Gastroesophageal sphincter (tissue), 4 donors: ENCODE measurements at places on chromosomes 4 and X.

DNA sequence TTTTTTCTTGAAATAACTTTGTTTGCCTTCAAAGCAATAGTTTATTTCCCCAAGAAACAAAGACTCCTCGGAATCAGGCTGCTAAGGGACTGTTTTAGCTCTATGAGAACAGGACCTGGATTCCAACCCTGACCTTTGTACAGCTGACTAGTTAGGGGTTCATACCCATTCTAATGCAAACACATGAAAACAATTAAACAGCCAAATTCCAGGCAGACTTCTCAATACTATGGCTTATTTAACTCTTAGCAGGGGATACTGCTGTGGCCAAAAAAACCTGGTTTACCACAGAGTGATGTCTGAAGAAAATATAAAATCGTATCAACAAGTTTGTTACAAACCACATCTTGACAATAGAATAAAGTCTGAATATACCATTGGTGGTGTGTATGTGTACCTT is 129.6 kb upstream of the INTU start:
- no peak for ATAC-seq

GRCh38 chr4:69936566-69936965 is 5.7 kb downstream of the CSN1S1 start:
- ATAC-seq, result no peak

- ATAC-seq, result no peak
Measured at GRCh38 chr4:52370576-52370975, 288.5 kb downstream of the USP46 start.

GRCh38 chr4:159150396-159150795 is 47.5 kb downstream of the RAPGEF2 start:
- no peak for ATAC-seq

DNA sequence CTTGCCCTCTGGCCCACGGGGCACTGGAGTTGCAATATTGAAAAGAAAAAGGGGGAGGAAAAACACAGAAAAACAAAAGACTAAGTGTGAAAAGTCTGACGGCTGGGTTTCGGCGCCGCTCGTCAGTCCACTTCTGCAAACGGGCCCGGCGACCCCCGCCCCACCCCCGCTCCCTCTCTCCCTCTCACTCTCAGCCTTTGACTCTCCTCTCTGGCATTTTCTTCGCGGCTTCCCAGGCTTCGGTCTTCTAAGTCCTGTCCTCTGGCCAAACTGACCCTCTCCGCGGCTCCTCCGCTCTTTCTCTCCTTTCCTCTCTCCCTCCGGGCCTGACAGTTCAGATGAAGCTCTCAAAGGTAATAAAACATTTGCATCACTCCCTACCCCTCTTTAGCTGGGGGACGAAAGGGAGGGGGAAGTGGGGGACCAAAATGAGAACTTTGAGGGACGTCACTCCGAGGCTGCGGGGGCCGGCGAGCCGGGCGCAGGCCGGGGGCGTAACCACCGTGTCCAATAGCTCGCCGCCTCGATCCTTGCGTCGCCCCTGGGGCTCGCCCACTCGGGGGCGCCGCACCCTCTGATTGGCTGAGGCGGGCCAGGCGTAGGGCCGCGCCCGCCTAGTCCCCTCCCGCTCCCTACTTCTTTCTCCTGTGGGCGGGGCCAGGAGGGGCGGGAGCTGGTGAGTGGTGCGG is at the start of gene NKX6-1:
TSS of gene NKX6-1 (minus strand) at position 358 of the 689 bp plus-strand sequence. CDS start 1,064 bp downstream, outside the sequence.
- ATAC-seq, result peak; percentile 96

- no peak for ATAC-seq
Measured at GRCh38 chr4:68082758-68083157, 46.9 kb downstream of the TMPRSS11F start.

DNA sequence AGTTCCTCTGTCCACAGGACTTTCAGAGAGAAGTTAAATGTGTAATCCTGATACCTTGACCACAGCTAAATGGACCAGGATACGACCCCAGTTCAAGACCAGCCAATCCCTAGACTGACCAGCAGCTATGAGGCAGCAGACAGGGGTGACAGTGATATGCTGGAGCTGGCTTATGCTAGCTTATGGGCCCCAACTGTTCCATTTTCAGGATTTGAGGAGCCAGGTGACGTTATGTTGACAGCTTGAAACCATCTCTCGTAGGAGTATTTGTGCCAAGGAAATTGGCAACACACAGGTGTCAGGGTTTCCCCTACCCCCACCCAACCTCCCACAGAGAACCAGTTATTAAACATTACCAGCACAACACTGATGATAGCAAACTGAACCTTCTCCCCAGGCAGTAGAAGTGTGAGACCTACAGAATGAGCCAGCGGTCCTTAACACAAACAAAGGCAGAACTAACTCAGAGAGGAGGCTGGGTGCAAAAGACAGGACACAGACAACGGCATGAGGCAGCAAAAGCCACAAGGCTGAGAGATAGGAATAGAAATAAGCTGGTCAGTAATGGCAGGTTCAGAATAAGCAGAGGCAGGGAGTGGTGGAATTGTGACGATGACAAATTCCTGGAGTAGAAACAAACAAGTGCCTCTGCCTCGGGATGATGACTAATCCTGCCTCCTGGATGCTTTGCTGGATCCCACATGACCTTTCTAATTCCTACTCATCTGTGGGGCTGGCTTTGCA is 85.6 kb upstream of the CPEB2 start:
- peak; percentile 78 for ATAC-seq

DNA sequence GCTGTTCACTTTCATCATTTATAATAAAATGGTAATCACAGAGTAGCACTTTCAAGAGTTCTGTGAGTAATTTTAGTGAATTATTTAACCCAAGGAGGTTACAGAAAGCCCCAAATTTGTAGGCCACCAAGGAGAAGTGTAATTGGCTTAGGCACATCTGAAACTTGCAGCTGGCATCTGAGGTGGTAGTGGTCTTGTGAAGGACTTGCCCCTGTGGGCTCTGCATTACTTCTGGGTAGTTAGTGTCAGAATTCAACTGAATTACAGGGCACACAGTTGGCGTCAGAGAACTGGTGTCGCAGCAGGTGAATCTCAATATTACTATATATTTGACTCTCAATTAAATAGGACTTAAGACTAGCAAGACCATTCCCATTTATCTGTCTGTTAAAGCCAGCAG is 36.9 kb downstream of the GPR174 start:
- ATAC-seq, result no peak

DNA sequence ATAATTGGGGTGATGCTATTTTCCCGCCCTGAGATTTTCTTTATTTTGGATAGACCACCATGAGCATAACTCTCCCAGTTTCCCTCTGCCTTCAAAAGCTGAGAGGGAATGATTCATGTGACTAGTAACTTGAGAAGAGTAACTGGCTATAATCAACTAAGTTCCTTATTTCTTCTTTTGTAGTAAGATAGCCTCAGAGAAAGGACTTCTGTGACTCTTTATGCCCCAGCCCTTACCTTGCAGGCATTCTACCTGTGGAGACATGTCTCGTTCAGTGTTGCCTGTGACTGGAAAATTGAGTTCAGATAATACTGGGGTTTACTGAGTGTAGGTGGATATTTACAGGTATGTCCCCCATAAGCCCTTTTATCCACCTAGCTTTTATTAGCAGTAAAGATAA is 715.4 kb upstream of the HS3ST1 start:
- ATAC-seq, result no peak

GRCh38 chrX:16778545-16778944 is 7.7 kb upstream of the TXLNG start:
- ATAC-seq, result no peak

GRCh38 chrX:51917604-51918003 is 24.2 kb downstream of the MAGED1 start:
- no peak for ATAC-seq

DNA sequence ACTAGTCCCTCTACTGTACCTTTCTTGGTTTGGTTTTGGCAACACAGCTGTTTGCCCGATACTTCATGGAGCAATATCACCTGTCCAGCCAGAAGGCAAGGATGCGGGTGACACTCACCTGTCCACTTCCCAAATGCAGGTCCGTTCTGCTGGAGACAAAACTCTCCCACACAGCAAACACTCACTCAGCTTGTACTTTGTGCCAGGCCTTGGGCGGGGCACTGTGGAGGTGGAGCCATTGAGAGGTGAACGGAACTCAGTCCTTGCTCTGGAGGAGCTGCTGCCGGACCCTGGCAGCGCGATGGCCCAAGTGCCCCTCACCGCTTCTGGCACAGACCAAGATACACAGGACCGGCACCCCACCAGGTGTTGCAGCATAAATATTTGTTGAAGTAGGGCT is 15.3 kb upstream of the HMGB3 start:
- ATAC-seq, result no peak

DNA sequence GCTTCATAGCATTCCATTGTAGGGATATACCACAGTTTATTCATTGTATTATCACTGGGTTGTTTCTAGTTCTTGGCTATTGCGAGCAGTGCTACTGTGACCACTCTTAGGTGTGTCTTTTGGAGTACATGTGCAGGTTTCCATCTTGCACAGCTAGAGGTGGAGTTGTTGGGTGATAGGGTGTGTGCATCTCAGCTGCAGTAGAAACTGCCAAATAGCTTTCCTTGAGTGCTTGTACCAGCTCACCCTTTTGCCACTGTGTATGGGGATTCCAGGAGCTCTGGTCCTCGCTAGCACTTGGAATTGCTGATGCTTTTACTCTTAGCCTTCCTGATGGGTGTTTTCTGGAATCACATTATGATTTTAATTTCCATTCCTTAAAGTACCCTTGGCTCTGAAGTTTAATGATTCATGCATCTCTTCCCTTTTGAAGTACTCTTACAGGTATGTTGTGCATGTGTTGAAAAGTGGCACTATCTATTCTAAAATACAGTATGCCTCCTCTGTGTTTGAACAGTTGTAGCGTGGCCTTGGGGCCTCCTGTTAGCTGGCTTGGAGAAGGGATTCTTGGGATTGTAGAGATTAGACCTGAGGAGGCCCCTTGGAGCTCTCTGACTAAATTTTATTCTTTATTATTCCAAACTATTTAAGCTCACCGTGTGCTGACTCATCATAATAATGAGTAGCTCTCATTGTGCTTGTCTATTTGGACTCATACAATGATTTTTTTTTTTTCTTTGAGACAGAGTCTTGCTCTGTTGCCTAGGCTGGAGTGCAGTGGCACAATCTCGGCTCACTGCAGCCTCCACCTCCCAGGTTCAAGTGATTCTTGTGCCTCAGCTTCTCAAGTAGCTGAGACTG is 38.4 kb downstream of the HTT start:
- no peak for ATAC-seq

DNA sequence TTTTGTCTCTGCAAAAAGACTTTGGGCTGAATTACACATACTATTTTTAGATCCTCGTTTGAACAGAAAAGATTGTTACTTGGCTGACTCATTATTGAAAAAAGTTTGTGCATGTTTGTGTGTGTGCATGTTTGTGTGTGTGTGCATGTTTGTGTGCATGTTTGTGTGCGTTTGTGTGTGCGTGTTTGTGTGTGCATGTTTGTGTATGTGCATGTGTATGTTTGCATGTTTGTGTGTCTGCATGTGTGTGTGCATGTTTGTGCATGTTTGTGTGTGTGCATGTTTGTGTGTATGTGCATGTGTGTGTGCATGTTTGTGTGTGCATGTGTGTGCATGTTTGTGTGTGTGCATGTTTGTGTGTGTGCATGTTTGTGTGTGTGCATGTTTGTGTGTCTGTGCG is 201.1 kb upstream of the FAT1 start:
- ATAC-seq, result no peak

DNA sequence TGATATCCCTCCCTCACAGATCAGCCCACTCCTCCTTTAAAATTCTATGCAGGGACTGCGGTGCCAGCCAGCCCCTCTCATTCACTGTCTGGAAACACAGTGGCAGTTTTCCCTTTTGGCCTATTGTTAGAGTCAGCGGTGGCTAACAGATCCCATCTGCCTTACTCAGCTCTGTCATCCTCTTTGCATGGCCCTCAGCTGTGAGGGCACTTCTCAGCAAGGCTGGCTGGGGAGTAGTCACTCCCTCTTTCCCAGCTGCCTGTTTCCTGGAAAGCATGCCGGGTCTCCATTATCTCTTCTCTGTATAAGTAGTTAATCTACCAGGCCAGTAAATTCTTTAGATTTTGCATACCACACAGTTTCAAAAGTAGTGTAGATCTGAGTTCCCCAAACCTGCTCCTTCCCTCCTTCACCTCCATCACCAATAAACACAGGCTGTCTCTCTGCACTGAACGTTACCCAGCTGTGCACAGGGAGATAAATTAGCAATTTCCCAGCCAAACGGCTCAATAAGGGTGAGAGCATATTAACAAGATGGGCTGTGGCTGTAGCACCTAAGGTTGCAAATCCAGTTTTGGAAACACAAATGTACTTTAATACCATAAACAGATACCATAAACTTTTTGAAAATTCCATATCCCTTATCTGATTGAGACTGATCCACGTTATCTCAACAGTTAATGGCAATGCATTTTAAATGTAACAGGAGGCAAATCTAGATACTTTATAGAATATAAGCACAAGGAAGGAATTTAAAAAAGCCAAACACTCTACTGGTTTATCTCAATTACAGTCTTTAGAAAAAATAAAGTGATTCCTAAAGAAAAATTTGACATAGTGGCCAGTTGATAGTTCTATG is 229.3 kb downstream of the ANKRD50 start:
- ATAC-seq, result no peak

- no peak for ATAC-seq
Measured at GRCh38 chrX:10246297-10246696, 89.5 kb downstream of the CLCN4 start.

DNA sequence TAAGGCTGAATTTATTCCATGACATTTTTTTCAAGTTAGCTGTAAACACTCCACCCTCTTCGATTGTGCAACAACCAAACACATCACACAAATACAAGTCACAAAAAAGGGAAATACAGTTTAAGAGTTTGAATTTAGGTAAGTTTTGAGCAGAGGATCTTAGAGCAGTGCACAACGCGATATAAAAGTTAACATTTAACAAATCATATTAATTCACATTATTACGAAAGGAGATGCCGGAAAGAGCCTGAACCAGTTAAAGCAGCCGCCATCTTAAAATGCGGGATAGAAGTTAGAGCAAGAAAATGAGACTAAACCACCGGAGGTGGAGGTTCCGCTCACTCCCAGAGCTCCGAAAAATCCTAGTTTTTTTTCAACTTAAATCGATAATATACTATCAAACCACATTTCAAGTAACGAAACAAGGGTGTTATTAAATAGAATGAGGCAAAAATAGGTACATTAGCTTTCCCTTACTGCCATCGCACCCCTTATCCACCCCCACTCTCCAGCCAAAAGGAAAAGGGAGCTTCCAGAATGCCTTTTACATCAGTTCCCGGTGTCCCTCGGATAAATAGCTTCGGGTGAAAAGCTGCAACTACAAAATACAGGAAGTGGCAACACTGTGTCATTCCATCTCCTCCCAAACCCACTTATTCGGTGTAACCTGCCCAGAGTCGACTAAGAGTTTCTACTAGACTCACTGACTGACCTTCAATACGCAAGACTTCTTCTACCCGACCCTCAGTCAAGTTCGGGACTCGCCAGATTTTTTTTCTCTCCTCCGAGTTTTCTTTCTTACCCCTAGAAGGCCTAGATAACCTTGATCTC is 1.9 kb downstream of the UBE2D3 start:
- ATAC-seq, result no peak

GRCh38 chrX:128623361-128623760 is 571.2 kb upstream of the ACTRT1 start:
- ATAC-seq, result no peak

- ATAC-seq, result no peak
Measured at GRCh38 chr4:75723163-75724065, 963 bp upstream of the USO1 start.

GRCh38 chr4:890036-890695 is 42.0 kb downstream of the GAK start:
- no peak for ATAC-seq
